ENCODE measurements at places on chromosomes 7 and 10.

DNA sequence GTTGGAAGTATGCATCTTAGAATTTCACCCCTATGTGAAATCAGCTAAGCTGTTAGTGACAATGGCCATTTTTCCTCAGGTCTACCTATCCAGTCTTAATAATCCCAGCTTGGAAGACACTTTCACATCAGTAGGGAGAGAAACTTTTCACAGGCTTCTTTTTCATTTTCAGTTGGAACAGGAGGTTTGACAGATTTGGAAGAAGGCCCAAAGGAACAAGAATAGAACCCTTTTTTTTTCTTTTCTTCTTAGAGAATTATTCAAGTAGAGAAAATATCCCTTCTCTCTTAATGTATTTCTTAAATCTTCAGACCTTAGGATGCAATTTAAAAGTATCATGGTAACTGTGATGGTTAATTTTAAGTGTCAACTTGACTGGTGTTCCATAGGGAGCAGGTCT, 410.5 kb upstream of the C7orf33 start:
- DNase-seq: no peak

- DNase-seq: no peak
These were observed 464.5 kb downstream of the ARL4A start for GRCh38 chr7:13151978-13152377.

DNA sequence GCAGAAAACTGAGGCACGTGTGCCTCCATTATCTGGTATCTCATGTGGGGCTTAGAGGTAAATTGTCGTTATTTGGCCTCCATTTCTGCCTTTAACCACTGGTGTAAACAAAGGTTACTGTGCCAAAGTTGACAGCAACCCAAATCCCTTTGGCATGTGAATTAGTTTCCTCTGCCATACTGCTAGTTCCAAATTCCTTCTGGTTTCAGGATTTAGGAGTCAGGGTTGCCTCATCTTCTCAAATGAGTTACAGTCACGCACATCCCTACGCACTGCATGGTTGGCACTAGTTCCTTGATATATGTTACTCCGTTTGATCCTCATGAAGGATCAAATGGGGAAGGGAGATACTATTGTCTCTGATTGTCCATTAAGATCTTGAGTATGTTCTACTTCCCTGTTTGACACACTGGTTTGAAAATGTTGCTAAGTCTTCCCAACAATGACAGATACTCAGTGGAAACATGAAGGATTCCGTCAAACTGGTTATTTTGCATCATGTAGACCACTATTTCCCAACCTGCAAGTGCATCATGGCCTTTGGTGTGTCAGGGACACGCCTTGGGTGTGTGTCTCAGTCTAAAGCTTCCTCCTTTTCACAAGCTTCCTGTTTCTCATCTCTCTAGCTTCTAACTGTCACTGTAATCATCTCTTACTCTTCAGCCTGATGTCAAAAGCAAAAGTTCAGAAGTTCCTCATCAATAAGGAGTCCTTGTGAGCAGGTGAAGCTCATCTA, at the start of gene LIPN:
Gene LIPN, plus strand, starts transcription at position 655 of the 736 bp plus-strand sequence. CDS start 1,386 bp downstream, outside the sequence.
- no peak for DNase-seq

DNA sequence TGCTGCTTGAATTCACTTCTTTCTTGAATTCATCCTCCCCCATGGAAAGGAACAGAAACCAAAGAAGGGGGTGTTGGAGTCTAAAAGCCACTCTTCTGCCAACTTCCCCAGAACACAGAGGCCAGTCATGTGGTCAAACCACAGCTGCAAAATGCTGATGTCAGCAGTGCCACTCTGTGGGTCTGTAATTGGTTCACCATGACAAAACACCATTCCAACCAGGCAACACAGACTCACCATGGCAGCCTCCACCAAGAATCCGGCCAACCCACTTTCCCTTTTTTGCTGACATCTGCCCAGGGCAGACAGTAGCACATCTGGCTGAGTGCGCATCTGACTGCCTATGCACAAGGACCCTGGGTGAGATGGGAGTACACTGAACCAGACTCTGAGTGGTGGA, 16.8 kb downstream of the OSBPL3 start:
- no peak for DNase-seq

DNA sequence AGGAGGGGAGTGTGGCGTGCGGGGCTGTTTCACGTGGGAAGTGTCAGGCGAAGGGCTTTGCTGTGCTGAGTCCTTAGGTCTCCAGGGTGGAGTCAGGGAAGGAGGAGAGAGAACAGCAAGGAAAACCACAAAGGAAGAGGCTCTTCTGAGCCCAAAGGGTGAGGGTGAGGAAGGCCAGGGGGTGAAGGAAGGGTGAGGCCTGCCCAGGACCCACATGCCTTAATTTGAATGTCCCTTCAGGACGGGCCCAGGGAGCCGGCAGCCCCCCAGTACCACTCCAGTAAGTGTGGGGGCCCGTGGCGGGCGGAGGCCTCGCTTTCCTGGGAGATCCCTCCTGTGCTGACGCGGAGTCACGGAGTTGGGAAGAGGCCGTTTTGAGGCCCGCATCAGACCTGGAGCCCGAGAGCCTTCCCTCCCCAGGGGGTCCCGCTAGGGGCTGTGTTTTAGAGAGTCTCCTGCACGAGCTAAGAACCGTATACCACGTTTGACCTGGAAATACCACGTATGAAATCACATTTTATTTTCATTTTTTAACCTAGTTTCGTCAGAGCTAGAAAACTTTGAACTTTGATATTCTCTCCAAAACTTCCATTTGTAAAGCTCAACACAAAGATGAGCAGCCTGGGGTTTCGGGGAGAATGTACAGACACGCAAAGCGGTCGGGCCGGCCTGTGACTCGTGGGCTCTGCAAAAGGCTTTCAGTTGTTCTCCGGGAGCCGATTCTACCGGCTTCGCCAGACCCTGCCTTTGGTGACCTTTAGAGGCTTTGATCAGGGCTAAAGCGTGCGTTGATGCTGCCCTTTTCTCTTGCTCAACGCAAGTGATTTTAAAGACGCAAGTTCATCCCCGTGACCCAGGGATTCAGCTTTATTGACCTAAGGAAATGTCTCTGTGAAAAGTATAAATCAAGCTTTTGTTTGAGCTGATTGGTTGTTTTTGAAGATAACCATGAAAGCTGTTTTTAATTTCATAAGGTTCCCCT, 23.6 kb upstream of the TTYH3 start:
- no peak for DNase-seq

- no peak for DNase-seq
These were observed 40.6 kb upstream of the ABCA13 start for GRCh38 chr7:48130658-48131108.

- no peak for DNase-seq
These were observed 353.8 kb downstream of the GPR37 start for GRCh38 chr7:124411796-124412195.

GRCh38 chr7:76011442-76011861, 17.1 kb upstream of the TMEM120A start:
- no peak for DNase-seq

GRCh38 chr7:108367946-108368345, 88.3 kb downstream of the NRCAM start:
- DNase-seq: no peak

DNA sequence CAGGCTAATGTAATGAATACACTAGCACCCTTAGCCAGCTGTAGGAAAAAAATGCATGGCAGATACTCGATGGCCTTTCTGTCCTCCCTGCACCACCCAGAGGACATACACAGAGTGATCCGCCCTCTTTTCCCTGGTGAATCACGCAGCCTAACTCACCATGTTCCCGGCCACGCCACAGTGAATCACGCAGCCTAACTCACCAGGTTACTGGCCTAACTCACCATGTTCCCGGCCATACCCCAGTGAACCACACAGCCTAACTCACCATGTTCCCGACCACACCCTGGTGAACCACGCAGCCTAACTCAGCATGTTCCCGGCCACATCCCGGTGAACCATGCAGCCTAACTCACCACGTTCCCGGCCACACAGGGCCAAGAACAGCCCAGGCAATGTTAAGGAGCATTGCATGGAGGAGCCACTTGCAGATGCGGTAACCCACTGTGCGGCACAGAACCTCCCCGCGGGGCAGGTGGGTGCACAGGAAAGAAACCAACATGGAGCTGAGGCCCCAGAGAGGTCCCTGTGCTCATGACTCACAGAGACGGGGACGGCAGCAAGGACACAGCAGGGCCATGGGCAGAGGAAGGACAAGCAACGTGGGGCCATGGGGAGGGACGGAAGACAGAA, 508.5 kb downstream of the DNAJB6 start:
- no peak for DNase-seq

- DNase-seq: no peak
These were observed 19.4 kb upstream of the SH3PXD2A start for GRCh38 chr10:103874730-103875129.

GRCh38 chr10:42776681-42777080, 5.9 kb upstream of the BMS1 start:
- DNase-seq: no peak

DNA sequence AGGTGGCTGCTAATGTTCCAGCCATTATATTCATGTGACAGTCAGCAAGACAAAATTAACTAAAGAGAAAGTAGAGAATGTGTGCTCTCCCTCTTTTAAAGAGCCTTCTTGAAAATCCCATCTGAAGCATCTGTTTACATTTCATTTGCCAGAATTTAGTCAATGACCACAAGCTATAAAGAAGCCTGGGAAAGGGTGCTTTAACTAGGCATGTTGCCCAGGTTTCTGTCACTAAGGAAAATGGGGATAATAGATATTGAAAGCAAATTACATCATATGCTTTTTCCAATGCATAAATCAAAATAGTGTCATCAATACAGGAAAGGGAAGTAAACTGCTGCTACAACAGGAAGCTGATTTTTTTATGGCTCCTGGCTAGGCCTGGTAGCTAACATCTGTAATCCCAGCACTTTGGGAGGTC, 67.7 kb downstream of the ELAPOR2 start:
- DNase-seq: no peak

- no peak for DNase-seq
These were observed 252.8 kb downstream of the DPP6 start for GRCh38 chr7:154304740-154305700.

DNA sequence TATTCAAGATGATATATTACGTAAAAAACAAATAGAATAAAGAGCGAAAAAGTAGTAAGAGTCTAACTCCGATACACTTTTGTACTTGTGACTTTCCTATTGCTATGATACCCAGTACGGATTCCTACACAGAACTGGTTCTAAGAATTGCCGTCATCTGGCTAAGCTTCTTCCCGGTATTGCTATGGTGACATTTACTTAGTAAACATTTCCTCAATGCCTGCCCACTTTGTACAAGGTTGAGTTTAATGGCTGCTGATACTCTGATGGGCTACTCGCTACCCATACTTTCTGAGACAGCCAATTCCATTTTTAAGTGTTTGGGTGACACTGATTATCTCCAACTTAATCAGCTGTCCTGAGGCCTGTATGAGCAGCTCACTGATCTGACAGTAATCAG, 55.6 kb downstream of the OSBPL3 start:
- no peak for DNase-seq

GRCh38 chr10:88200312-88201032, 337.0 kb downstream of the PTEN start:
- DNase-seq: no peak

- DNase-seq: no peak
These were observed 443.0 kb upstream of the MGMT start for GRCh38 chr10:129024046-129024445.
